Testis (tissue), 5 donors: ENCODE measurements at places on chromosomes 7 and 10. TPM values are rescaled to one million over a fixed set of nuclear protein-coding genes. Genes with fewer than 3 reads are reported as not detected.

GRCh38 chr10:35058686-35059085 is 31.5 kb downstream of the CUL2 start:
- DNase-seq = no peak

- no peak for DNase-seq
Observed at GRCh38 chr10:52500476-52500875, 186.4 kb downstream of the DKK1 start.

The WDFY4 gene
- 21.5 TPM for polyA plus RNA-seq

The LFNG gene
- 10.1 TPM for polyA plus RNA-seq

- DNase-seq = no peak
Observed at GRCh38 chr7:129255800-129256199, 31.0 kb downstream of the AHCYL2 start.

DNA sequence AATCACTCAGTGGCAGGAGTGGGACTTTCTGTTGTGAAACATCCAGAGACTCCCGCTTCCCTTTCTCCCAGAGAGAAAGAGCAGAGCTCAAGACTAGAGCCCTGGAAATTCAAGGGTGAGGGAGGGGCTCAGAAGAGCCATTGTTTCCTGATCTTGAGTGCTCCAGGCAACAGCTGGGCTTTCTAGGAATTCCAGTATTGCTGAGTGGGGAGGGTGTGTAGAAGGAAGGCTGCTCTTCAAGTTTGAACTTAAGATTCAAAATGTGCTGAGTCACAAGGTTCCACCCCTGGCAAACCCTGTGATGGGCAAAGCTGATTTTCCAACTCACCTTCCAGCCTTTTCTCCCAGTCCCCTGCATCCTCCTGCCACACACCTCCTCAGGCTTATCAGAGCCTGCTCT is 42.3 kb upstream of the MSRB2 start:
- no peak for DNase-seq

The CCL26 gene
- polyA plus RNA-seq = 5.6 TPM

GRCh38 chr7:116697761-116698160 is 25.8 kb downstream of the MET start:
- DNase-seq = no peak

The SLC29A4 gene
- polyA plus RNA-seq = 4.3 TPM

DNA sequence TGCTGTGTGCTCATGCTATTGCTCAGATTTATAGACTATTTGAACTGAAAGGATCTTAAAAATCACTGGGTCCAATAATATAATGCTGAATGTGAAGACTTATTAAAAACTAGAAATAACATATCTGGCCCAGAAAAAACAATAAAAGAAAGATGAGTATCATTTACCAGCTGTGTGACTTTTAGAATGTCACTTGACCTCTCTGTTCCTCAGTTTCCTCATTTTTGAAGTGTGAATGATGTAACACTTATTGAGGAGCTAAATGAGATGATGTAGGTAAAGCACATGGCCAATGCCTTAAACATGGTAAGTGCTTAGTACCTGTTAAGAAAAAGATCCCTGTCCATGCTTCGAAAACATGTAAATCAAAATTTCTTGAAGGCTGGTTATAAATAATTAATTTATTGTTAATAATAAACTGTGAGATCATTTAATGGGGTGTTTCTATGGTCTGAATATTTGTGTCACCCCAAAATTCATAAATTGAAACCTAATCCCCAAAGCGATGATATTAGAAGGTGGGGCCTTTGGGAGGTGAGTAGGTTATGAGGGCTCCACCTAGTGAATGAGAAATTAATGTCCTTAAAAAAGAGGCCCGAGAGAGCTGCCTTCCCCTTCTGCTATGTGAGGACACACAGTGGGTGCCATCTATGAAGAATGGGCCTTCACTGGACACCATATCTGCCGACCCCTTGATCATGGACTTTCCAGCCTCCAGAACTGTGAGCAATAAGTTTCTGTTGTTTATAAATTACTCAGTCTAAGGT is 13.0 kb downstream of the DNTT start:
- no peak for DNase-seq

DNA sequence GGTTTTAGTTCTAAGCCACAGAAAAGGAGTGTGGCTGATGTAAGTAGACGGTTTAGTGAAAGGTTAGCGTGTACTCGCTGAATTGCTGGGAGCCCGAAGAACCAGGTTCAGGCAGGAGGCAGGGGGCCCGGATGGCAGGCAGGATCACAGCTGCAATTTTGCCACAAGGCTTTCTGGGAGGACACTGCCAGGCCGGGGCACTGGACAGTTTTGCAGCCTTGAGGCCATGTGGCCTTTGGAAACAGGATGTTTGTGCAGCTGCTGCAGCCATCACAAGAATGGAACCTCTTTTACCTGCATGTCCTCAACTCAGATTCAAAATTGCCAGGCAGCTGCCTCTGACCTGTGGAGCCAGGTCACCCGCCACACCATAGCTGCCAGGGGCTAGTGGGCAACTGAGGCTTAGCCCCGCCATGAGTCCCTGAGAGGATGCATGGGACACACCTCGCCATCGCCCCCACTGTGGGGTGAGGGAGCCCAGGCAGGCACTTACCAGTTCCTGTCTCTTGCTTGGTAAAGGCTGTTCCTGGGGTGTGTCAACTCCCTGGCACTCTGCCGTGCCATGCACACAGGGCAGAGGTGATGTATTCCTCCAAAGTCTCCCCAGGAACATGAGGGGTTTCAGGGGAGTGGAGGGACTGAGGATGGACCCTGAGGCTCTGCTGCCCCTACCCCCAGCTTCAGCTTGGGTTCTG is 188.6 kb downstream of the RPS24 start:
- DNase-seq = no peak

The NPTX2 gene
- 77.3 TPM for polyA plus RNA-seq

The CHST3 gene
- polyA plus RNA-seq = 55.3 TPM

- no peak for DNase-seq
Observed at GRCh38 chr7:35399216-35399615, 145.3 kb upstream of the TBX20 start.

DNA sequence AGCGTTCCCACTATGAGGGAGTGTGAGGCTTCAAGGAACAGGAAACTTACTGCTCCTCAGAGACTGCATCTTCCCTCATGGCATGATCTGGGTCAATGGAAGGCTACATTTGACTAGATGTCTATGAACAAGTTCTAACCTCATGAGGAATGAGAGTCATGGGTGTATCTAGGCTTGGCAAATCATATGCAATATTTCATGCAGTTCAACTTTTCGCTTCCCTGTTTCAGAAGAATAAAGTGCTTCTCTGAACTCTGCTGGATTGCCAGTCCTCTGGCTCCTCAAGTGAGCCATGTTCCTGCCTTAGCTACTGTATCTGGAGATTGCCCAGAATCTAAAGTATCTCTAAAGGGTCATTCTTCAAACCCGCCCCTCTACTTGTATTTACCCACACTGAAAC is 54.3 kb upstream of the SEMA3A start:
- DNase-seq = no peak

- DNase-seq = no peak
Observed at GRCh38 chr7:68148440-68148839, 1151.8 kb downstream of the TYW1 start.

The WASHC2C gene
- 33.8 TPM for polyA plus RNA-seq

GRCh38 chr7:8120390-8121058 is 141.4 kb downstream of the ICA1 start:
- DNase-seq = no peak

The SGCE gene
- polyA plus RNA-seq = 71.3 TPM

The COA1 gene
- 36.4 TPM for polyA plus RNA-seq

The KNDC1 gene
- polyA plus RNA-seq = 4.2 TPM

The CACNB2 gene
- 1.3 TPM for polyA plus RNA-seq

The CAPZA2 gene
- 69.4 TPM for polyA plus RNA-seq

DNA sequence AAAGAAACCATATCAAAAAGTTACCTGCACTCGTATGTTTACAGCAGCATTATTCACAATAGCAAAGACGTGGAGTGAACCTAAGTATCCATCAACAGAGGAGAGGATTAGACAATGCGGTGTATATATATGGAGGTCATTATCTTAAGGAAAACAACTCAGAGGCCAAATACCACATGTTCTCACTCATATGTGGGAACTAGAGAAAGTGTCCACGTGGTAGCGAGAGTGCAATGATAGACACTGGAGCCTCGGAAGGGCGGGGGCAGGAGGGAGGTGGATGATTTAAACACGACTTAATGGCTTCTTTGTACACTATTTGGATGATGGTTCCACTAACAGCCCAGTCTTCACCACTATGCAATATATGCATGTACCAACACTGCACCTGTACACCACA is 40.1 kb upstream of the RNF32 start:
- DNase-seq = no peak

The PON1 gene
- polyA plus RNA-seq = 0.61 TPM

The SRRM3 gene
- 8.3 TPM for polyA plus RNA-seq

- DNase-seq = no peak
Observed at GRCh38 chr10:110209926-110210673, 2.7 kb downstream of the MXI1 start.

DNA sequence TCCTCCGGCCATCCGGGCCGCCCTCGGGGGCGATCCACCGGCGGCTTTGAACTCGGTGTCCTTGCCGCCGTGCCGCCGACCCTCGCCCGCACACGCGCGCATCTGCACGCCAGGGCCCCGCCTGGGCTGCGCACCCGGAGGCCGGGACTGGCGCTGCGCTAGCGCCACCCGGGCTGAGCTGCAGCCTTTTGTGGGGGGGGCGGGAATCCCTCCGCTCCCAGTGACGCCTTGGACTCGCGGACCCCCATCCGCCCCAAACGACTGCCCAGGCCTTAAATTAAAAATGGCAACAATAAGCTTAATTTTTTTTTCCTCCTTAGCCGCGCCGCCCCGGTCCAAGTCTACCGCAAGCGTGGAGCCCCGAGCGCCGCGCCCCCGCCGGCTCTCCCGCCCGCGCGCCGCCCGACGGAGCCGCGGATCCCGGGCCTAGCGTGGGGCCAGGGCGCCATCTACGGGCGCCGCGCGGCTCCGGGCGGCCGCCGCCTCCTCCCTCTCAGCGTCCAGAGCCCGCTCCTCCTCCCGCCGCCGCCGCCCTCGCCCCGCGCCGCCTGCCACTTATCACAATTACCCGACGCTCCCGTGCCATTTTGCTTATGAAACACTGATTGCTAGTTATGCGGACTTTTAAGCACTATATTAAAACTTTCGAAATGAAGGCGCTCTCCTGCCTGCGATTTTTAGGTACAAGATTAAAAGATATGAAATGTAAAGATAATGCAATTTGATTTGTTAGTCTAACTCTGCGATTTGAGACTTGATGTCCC is 7.5 kb upstream of the EBF3 start:
- DNase-seq = no peak

- no peak for DNase-seq
Observed at GRCh38 chr7:156257904-156258303, 382.7 kb upstream of the RNF32 start.
